ENCODE measurements at places on chromosomes 13 and 19. TPM values are rescaled to one million over a fixed set of nuclear protein-coding genes. Genes with fewer than 3 reads are reported as not detected.

The LRRC63 gene
- not detected for total RNA-seq

The ZNF226 gene
- 12.1 TPM for total RNA-seq

The FAAP24 gene
- total RNA-seq, result 2.7 TPM

The SLC25A41 gene
- not detected for total RNA-seq

The CPB2 gene
- total RNA-seq, result 1.1 TPM

The PTGER1 gene
- total RNA-seq, result 0.47 TPM

The HRC gene
- total RNA-seq, result not detected

The ZNF66 gene
- total RNA-seq, result 10.7 TPM

The ZNF813 gene
- 4.7 TPM for total RNA-seq

All from suprapubic skin (tissue), 4 donors.